ENCODE measurements at places on chromosomes 2 and 18.

DNA sequence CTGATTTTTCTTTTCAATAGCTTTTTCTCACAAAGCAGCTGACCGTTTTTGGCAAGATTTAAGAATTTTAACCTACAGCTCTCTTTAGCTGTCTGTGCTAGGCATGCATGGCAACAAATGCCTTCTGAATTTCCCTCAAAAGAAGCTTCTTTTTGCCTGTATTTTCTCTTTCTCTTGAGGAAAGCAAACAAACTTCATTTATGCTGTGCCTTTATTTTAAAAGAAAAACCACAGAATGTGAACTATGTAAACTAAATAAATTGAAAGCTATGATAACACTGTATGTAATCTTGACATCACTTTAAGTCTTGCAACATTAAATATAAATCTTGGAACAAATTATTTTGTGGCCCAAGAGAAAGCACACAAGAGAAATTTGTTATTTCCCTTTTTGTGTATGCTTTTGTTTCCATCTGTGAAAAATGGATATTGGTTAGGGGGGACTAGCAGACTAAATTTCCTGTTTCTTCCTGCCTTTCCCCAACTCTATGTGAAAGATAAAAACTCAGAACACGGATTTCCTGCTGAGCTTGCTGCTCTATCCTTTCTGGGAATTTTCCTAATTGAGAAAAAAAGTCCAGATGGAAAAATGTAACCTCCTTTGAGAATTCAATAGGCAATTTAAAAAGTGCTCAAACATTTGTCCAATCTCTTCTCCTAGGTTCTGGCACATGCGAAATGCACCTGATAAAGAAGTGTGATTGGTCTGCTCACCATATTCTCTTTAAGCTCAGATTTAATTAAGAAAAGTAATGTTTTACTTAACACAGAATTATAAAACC is 20.9 kb upstream of the TFPI start:
- DNase-seq = no peak

- no peak for DNase-seq
Observed at GRCh38 chr18:46693996-46694395, 37.0 kb upstream of the LOXHD1 start.

DNA sequence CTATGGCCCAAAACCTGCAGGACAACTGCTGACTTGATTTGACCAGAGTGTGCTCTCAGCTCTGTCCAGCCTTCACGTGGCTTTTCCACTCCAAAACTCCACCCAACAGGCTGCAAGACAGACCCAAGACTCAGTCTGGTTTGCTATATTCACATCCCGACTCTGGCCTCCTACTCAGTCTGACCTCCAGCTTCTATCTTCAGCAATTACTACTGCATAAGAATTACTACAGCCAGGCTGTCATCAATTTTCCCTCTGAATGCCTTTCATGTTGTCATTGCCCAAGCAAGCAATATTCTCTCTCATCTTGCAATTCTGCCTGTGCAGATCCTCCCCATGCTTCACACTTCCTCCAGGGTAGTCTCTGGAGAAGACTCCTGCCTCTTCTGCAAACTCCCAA is 53.6 kb upstream of the GYPC start:
- no peak for DNase-seq

DNA sequence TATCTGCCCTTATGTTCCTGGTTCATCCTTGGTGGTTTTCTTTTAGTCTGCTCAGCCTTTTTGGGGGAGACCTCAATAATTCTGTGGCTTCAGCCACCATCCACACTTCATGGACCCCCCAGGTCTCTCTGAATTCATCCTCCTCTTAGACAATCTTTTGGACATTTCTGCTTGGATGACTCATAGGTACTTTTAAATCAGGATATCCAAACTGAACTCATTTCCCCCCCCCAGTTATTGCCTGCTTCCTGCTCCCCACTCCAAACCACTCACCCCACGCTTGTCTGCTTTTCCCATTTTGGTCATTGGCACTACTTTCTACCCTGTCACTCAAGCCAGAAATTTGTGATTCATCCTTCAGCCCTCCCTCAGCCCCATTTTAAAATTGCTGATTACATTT is 78.5 kb downstream of the TANC1 start:
- no peak for DNase-seq

DNA sequence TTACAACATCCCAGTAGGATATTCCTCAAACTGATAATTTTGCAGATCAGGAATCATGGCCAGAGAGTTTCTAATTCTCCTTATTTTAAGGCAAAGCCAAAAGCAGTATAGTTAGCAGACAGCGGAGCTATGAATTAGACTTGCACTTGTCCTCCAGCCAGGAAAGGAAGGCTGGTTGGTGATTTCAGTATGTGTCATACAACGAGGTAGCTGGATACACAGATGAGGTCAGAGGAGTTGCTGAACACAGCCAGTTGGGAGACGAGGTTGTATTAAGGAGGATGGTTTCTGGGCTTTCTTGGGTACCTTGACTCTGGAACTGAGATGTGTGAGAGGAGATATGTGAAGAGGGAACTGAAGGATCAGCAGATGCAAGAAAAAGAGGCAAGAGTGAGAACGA is 185.2 kb downstream of the SOX11 start:
- DNase-seq = no peak

DNA sequence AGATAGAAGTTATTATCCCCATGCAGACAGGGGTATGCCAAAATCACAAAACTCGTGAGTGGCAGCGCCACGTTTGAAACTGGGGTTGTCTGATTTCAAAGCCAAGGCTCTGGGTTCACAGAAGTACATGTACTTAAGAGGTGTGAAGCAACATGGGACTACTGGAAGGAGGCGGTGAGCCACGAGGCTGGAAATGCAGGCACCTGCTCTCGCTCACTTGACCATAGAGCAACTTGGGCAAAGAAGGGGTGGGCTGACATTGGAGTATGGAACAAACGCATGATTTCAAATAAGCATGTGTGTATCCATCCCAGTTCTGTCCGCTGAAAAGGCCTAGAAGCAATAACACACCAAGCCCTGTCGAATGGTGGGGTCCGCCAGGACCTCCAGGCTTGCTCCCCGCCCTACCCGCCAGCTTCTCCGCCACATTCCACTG is 593 bp upstream of the ACTR2 start:
- no peak for DNase-seq

DNA sequence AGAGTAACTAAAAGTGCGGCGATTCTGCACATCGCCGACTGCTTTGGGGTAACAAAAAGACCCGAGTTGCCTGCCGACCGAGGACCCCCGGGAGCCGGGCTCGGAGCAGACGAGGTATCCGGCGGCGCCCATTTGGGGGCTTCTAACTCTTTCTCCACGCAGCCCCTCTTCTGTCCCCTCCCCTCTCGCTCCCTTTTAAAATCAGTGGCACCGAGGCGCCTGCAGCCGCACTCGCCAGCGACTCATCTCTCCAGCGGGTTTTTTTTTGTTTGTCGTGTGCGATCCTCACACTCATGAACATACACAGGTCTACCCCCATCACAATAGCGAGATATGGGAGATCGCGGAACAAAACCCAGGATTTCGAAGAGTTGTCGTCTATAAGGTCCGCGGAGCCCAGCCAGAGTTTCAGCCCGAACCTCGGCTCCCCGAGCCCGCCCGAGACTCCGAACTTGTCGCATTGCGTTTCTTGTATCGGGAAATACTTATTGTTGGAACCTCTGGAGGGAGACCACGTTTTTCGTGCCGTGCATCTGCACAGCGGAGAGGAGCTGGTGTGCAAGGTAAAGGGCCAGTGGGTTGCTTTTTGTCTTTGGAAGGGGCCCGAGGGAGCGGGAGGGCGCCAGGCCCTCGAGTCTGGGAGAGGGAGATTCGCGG is 1.4 kb downstream of the TRIB2 start:
- peak; percentile 57 for DNase-seq

DNA sequence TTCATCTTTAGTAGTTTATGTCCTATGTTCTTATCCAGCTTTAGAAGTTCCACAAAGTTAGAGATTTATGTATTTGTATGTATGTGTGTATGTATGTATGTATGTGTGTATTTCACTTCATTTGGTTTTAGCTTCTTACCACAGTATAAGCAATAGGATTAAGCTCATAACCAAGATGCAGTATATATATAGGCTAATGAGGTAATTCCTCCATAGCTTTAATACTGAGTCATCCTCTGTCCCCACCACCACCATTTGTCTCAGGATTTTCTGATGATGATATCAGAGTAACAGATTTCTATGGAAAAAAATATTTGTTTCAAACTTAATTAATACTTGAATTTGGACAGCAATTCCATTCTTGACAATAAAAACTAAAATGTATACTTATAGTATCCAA is 159.2 kb downstream of the SOX11 start:
- no peak for DNase-seq

DNA sequence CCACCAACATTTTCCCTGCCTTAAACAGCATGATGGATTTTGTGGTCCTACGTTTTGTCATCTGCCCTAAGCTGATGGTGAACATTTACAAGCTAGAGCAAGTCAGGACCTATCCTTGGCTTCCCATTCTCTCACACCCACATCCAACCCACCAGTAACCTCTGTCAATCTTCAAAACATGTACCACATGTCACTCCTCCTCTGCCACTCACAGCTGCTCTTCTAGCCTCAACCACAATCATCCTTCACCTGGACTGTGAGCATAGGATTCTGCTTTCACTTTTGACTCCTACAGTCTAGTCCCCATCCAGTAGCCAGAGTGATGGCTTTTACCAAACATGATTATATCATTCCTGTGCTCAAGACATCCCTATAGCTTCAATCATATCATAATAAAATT is 279.8 kb upstream of the DLGAP1 start:
- DNase-seq = no peak

DNA sequence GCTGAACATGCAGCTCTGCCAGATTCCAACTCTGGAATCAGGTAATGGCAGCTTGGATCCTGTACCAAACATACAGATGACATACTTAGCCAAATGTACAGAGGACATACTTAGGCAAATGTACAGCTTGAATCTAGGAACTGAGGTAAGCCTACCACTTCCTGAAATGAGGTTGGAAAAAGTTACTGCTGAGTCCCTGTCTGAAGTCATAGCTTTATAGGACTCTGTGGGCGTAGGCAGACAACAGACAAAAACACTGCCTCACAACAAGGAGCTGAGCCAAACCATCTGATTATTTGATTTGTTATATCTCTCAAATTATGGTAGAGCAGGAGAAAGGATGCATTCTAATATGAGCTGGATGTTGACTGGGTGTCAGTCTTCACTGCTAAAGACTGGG is 290.2 kb upstream of the TCF4 start:
- DNase-seq = no peak

GRCh38 chr2:120956486-120957156 is 221.0 kb downstream of the GLI2 start:
- no peak for DNase-seq

DNA sequence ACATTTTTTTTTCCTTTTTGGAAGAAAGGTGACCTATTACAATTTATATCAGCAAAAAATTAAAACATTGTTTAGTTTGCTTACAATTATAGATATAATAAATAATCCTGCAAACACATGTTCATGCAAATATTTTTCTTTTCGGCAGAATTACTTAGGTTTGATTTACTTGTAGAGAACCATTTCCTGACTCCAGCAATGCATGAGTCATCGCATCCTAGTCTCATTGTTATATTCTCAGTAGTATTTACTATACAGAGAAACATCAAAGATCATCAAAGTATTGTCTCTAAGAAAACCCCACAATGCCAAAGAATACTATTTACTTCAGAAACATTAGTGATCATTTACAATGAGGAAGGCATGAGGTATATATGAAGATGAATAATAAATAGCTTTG is 40.4 kb upstream of the MTIF2 start:
- DNase-seq = no peak

DNA sequence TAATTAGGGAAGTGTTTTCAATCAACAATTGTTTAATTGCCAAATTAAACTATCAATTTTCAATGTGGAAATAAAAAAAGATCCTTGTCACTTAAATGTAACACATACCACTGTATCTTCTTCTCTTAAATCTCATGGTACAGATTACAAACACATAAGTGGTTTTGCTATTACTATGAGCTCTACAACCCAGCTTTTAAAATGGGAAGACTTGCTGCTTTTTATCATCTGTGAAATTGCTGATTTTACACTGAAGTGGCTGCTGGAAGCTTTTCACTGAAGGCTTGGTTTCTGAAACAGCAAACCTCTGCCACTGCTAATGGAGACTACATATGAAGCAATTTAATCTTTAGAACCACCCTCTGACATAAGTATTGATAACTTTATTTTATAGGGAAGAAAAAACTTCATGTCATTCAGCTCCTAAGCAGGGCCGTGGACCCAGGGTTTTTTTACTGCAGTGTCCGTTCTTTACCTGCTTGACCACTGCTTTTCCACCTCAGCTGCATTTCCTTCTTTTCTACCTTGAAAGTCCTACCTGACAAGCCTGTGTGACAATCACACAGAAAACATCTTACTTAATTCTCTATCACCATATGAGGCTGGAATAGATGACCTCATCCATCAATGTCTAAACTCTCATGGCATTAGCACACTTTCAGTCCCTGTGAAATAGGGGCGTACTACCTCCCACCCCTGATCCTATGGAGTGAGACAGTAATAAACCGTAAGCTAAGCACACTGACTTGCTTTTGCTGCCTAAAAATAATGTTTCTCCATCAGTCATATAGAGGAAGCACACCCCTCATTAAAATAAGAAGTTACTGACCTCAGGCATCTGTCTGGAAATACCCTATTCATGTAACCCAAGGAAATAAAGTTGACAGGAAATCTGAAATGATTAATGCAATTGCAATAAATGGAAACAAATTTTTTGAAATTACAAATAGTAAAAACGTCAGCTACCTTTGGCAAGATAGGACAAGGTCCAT is 19.2 kb upstream of the SLC8A1 start:
- DNase-seq = no peak

Measured in ELF-1 (cell line).